ENCODE measurements at places on chromosomes 1 and 21.

DNA sequence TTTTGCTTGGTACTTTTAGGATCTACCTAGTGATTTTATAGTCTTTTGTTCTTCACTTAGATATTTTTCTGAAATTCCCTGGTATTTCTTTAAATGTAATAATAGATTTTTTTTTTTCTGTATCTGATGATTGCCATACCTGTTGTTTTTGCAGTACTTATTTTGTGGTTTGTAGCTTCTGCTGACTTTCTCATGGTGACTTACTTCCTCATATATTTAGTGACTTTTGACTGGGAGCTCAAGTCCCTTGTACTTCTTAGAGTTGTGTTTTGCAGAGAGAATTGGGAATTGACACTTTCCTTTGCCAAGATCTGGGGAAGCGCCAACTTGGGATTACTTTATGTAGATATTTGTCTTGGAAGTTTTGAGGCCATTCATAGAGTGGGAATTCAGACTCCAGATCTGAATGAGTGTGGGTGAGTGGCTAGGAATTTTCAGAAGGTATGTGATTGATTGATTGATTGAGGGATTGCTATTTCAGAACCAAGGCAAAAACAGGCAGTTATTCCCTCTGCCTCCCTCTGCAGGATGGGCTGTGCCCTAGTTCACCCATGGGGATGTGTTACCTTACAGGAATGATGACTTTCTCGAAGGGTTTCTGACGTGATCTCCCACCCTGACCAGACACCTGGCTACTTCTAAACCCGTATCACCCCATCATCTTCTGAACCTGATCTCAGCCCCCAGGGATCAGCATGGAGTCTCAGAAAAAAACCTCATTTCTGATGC, 219.5 kb downstream of the URB2 start:
- DNase-seq = no peak

DNA sequence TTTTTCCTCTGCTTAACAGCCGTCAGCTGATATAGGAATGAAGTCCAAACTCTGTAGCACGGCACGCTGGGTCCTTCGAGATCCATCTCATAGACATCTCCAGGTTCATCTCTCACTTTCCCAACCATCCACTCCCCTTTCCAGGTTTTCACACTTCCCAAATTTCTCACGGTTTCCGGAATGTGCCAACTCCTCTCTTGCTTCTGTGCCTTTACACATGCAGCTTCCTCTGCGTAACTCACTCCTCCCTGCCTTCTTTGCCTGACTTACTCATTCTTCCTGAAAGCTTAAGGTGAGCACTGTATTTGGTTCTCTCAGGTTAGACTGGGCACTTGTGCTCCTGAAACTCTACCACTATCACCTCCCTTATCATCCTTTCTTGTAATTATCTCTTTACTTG, 168.4 kb downstream of the PCNX2 start:
- DNase-seq = no peak

GRCh38 chr21:46092811-46093667, 4.9 kb upstream of the COL6A2 start:
- DNase-seq = no peak

GRCh38 chr1:98674075-98674781, 12.7 kb downstream of the SNX7 start:
- DNase-seq = no peak

DNA sequence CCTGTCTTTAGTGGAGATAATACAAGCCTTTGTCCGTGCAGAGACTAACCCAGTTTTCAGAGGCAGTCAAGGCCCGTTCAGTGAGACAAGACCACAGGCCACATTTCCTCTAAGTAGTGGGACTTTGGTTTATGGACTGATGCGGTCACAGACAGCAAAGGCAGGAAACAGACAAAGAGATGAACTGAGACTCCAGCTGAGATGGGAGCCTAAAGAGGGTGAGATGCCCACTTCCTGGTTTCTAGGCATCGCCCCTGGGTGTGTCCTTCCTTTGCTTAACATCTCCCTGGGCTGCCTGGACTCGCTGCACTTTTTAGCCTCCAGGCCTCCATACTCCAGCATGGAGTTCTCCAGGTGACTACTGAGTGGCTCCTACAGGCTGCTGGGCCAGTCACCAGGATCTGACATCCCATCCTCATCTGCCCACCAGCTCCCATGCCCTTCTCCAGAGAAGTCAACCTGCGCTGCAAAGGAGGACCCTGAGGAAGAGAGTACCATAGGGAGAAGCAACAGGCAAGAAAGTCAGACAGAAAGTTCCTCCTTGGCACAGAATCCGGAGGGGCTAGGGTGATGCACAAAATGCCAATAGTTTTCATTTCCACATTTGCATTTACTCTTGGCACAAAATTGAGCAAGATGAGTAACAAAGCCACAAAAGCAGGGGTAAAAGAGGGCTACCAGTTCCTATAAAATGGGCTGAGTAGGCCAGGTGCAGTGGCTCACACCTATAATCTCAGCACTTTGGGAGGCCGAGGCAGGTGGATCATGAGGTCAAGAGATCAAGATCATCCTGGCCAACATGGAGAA, 15.1 kb downstream of the THEMIS2 start:
- DNase-seq = no peak

DNA sequence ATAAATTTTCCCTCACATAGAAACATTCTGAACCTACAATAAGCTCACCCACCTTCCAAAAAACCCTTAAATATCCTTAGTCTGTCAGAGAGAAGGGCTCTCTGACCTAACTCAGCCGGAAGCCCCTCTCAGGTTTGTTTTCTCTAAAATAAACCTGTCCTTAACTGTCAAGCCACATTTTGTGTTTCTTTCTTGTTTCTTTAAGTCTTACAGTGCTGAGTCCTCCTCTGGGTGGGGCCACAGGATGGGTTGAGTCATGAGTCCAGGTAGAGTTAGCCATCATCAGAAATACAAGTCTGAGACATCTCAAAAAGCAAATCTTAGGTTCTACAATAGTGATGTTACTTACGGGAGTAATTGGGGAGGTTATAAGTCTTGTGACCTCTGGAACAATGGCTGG, 26.4 kb upstream of the SLC2A5 start:
- no peak for DNase-seq

DNA sequence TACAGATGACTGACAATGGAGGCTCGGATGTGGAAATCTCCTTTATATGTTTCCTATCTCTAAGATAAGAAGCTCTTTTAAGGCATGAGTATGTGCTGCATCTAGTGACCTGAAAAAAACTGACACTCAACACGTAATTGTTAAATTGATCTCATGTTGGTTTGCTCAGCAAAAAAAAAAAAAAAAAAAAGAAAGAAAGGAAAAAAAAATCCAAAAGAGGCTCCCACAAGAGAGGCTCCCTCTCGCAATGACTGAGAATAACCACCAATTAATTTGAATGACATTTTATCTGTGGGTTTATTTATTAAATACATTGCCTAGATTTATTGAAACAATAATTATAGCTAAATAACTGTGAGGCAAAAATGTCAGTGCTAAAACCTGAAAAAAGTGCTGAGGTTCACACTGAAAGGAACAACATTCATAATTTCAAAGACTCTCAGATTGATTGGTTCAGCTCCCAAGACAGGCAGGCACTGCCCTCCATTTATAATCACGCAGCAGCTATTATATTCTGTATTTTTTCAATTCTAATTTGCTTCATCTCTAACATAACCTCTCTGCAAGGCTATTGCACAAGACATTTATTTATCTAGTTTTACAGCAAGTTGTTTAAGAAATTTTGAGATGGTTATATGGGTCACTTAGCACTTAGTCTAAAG, 184.5 kb upstream of the TMPRSS15 start:
- DNase-seq = no peak

DNA sequence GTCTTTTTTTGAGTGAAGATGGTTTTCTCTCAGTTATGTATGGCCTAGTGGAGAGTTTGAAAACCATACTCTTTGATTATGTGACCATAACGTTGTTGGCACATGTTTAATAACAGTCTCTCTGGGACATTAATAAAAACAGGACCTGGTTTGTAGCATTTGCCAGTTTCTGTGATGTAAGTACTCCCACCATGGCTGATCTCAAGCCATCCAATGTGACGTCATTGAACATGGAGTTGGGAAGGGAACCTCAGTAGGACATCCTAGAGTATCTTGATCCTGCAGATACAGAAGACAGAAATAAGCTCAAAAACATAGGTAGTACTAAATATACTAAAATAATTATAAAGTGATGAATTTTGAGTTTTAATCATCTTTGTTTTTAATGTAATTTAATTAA, 107.0 kb downstream of the ACTL8 start:
- no peak for DNase-seq

GRCh38 chr1:22484706-22485345, 33.2 kb downstream of the ZBTB40 start:
- no peak for DNase-seq

- DNase-seq = peak; percentile 9
These were observed 673 bp downstream of the CD46 start for GRCh38 chr1:207752456-207752998.

All from NCI-H2081 (cell line).